ENCODE measurements at places on chromosomes 5 and 9.

DNA sequence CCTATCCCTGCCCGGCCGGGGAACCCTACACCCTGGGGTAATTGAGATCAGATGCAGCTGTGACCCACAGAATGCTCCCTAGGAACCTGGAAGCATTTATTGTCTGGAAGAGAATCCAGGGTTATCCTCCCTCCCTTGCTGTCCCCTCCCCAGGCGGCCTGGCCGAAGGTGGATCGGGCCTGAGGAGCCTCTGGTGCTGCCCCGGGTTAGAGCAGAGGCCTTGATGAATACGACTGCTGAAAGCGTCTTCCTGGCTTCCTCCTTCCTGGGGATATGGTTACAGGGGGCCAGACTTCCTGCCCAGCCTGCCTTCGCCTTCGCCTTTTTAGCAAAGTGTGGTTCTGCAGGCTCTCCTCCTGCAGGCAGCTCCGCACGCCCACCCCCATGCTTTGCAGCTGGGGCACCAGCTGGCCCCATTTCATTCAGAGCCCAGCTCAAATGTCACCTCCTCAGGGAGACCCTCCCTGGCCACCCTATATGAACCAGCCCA is 22.5 kb upstream of the PTGS1 start:
- no peak for DNase-seq

DNA sequence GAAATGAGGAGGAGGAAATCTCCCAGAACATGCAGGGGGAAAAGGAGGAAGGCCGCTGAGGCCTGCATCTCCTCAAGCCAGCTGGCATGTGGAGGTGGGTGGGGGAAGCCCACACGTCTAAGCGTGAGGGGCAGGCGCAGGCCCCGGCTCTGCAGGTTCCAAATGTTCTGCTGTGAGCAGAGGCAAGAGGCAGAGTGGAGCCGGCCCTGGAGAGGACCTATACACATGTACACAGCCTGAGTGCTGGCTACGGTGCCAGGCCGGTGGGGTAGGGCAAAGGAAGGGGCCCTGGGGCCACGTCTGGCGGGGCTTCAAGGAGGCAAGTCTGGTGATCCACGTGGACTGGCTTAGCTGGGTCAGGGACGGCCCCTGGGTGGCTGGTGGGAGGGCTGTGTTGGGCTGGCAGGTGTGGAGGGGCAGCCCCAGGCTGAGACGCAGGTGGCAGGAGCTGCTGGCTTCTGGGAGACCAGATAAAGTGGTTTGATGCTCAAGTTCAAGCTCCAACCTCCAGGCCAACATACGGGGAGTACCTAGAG is 26.4 kb downstream of the LPCAT1 start:
- no peak for DNase-seq

DNA sequence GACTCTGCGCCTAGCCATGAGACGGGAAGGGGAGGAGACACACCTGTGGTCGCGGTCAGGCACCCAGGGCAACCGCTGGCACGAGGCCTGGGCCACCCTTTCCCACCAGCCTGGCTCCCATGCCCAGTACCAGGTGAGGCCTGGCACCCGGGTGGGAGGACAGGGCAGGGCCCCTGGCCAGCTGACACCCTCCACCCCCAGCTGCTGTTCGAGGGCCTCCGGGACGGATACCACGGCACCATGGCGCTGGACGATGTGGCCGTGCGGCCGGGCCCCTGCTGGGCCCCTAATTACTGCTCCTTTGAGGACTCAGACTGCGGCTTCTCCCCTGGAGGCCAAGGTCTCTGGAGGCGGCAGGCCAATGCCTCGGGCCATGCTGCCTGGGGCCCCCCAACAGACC is 5.0 kb downstream of the MAMDC4 start:
- no peak for DNase-seq

GRCh38 chr9:76200745-76201144 is 193.5 kb downstream of the RFK start:
- no peak for DNase-seq

- no peak for DNase-seq
These were observed 312.5 kb upstream of the PTGER4 start for GRCh38 chr5:40367255-40367654.

- no peak for DNase-seq
These were observed 8.3 kb upstream of the CFAP95 start for GRCh38 chr9:69812068-69813000.

DNA sequence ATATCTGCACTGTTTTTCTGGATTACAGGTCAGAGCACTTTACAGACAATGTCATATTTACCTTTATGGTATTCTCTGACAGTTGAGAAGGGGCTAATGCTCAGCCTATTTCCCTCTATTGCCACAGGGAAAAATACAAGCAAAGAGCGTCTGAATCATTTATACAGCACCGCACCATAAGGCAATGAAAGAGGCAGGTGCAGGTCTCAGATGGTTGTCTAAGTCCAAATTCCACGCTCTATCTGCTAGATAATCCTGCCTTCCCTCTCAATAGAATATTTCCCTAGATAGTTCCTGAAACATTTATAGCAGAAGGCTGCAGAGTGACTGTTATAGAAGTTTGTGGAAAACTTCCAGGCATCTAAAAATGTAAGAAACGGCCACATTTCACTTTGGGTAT is 446.1 kb upstream of the CDH6 start:
- no peak for DNase-seq

- no peak for DNase-seq
These were observed at the start of gene KCNMB1 for GRCh38 chr5:170388818-170389549. Gene KCNMB1, minus strand, starts transcription at chr5:170389367. Its CDS starts 3,920 bp downstream, at chr5:170385447.

- no peak for DNase-seq
These were observed 147.9 kb downstream of the MACROH2A1 start for GRCh38 chr5:135251093-135251492.

GRCh38 chr9:132739710-132740310 is 69.5 kb downstream of the GTF3C4 start:
- DNase-seq: no peak

DNA sequence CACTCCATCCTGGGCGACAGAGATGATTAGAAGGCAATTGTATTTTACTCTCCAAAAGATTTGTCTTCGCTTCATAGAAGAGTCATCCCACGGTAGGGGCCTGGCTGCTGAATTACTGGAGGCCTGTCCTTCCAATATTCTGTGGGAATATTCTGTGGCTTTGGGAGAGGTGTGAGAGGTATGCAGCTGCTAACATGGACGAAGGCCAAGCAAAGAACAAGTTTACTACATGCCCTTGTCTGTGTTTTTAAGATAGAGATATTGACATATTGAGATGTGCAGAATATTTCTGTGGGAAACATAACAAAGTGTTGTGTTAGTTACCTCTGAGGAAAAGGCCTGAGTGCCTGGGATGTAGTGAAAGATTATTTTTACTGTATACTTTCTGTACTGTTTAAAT is 71.8 kb upstream of the SMIM15 start:
- no peak for DNase-seq

DNA sequence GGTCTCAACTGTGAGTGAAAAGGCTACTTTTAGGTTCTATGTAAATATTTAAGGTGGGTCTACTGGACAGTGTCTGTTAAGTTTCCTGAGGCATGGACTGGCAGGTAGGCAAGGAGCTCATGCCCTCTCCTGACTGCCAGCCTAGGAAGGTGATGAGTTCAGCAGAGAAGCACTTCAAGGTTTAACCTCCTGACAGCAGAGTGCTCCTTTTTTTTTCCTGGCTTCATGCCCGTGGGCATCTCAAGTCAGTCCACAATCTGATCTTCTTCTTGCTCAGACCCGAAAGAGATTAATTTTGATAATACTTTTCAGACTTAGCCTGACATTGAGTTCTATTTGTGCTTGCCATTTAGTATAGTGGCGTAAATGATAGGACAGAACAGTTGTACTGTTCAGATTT is 241.9 kb upstream of the NREP start:
- DNase-seq: no peak

DNA sequence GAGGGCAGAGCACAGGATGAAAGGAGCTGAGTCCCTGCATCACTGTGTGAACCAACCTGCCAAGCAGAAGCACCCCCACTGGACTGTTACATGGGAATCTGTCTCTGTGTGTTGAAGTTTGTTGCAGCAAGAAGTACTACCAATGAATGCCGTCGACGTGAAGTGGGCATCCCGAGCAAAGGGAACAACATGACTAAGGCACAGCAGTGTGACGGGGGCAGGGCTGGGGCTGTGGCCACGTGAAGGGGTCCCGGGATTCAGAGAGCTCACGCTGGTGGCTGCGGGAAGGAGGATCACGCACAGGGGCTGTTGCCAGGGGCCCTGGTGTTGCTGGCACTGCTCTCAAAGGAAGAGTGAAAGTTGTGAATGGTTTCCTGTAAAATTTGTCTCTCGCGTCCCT is 27.5 kb upstream of the GABBR2 start:
- DNase-seq: no peak

- DNase-seq: peak; percentile 12
These were observed 48.0 kb downstream of the IPO11 start for GRCh38 chr5:62460578-62460983.

DNA sequence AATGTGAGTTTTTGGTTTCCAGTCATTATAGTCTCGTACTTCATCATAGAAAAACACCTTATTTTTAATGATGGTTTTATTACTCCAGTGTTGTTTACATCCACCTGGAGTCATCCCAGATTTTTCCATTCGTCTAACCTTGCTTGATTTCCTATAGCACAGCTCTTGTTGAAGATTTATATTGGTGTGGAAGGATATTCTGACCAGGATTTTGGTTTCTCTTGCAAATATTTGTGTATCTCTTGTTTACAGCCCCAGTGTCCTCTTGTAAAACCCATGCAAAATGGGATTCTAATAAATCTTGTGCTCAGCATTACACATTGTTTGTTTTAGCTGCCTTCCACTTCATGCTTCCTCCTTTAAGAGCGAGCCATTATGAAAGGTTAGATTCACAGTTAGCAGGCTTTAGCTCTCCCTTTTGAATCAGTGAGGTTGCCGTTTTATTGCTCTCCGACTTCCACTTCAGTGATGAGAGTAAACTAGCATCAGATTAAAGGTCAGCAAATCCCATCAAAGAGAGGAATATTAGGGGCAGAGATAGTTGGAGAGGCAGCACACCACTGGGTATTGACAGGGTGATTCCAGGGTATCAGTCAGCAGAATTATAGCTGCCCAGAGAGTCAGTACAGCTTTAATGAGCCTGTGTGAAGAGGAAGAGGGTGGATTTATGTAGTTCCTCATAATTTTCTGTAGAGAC is 157.1 kb downstream of the PBX3 start:
- DNase-seq: no peak

- DNase-seq: no peak
These were observed 554.0 kb upstream of the ARRDC3 start for GRCh38 chr5:91937121-91937520.

GRCh38 chr5:137845472-137845871 is 22.2 kb upstream of the MYOT start:
- DNase-seq: no peak

DNA sequence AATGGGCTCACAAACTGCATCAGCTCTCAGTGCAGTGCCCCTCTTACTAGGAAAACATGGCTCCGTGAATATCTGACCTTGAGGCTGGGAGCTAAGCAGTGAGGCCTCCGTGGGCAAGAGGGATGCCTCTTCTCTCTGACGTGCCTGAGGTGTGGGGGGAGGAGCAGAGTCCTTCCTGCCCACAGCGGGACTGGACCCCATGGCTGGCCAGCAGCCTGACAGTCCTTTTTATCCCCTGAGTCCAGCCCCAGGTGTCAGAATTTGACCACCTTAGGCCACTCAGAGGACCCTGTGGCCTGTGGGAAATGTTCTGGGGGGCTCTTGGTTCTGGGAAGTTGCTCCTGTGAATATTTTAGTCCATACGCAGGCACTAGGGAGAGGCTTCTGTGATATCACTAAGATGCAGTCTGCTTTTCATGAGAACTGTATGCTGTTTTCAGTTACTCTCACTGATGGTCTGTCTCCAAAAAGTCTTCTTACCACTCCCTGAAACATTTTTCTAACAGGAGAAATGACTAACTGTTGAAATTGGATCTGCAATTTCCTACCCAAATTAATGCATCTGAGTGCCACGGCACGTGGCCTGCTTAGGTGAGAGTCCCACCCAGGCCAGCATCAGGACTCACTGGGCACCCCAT is 23.4 kb downstream of the ANGPTL2 start:
- no peak for DNase-seq

GRCh38 chr5:157506066-157506590 is 46.1 kb downstream of the NIPAL4 start:
- no peak for DNase-seq

- DNase-seq: no peak
These were observed 8.8 kb upstream of the C9orf40 start for GRCh38 chr9:74961496-74961895.

DNA sequence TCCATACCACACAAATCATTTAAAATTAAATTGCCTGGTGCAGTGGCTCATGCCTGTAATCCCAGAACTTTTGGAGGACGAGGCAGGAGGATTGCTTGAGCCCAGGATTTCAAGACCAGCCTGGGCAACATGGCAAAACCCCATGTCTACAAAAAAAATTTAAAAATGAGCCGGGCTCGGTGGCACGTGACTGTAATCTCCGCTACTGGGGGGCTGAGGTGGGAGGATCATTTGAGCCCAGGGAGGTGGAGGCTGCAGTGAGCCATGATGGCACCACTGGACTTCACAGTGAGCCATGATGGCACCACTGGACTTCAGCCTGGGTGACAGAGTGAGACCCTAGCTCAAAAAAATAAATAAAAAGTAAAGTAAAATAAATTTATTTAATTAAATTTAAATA is 40.9 kb downstream of the LYRM7 start:
- no peak for DNase-seq

DNA sequence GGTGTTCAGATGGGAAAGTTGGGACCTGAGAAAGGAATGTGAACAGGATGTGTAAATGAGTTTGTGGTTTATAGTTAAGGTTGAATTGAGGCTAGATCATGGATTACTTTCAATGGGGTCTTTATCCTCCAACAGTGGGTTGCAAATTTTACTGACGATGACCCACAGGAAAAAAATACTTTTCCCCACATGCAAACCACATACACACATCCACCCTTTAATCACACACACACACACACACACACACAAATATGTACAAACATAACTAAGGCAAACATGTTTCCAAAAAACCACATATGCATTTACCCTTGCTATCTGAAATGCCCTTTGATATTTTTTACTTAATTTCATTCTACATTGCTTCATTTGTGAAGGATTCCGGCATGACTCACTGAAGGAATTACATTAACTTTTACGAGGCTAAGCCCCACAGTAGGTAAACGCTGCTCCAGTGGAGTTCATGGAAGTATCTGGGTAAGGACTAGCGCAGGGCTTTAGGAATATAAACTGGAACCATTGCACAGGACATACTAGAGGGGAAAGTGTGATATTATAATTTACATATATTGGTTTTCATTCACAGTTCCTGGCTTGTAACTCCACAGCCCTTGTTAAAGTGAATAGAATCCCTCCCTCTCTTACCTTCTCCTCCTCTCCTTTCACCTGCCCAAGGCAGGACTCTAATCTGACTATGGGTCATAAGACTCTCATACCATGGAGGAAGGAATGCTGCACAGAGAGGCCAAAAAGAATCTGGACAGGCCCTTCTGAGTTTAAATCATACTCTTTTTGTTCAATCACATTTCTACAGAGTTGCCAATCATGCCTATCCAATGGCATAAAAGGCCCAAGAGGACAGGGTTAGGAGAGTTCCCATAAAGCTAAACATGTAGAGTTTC is 8.5 kb upstream of the SPEF2 start:
- DNase-seq: no peak

- no peak for DNase-seq
These were observed 227.1 kb upstream of the HAPLN1 start for GRCh38 chr5:83947763-83948162.

- no peak for DNase-seq
These were observed 1.9 kb upstream of the GRIN1 start for GRCh38 chr9:137136881-137137607.

- no peak for DNase-seq
These were observed 33.5 kb downstream of the INSYN2B start for GRCh38 chr5:169946743-169947295.
